ENCODE measurements at places on chromosomes 4 and X.

DNA sequence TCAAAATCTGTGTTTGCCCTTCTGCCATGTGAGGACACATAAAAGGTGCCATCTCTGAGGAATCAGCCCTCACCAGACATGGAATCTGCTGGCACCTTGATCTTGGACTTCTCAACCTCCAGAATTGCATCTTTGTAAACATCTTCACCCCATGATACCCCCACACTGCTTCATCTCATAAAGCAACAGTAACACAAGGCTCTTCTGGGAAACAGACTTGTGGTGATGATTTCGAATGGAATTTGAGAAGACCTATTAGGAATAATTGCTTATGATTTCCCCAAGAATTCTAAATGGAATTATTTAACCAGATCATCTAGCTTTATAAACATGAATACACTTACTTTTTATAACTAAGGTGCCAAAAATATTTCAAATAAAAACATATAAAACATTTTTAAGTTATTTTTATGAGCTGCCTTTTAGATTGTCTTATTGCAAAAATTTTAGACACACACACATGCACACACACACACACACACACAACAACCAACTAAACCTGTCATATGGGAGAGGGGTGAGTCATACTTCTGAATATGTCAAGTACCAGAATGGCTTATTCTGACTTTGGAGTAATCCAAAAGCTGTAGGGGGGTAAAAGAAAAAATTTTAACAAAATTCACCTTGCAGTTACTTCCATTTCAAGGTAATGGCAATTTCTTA, 82.0 kb downstream of the USP46 start:
- DNase-seq: no peak

DNA sequence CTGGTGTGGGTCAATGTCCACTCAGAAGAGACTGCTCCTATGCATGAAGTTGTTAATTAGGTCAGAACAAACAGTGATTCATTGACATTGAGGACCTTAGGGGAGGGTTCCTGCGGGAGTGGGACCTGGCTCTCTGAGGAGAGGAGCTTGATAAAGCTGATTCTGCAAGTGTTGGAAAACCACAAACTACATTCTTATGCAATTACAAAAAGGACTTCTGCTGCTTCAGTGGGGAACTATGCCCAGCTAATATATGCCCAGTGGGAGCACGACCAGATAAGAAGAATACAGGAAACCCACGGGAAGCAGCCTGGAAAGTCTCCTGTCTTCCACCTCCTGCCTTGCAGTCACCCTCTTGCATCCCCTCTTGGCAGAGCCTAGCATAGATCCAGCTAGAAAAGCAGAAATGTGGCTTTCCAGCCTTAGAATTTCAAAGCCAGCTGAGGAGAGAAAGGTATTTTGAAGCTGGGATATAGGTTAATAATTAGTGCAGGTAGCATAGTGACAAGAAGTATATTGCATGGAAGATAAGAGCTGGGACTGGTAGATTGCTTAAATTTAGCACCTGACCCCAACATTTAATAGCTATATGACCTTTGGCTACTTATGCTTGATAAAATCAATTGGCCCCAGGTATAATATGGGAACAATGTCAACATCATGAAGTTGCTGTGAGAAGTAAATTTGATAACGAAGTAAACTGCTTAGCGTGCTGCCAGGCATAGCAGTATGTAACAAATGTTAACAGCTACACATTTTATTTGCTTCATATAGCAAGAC, 34.9 kb upstream of the UGT8 start:
- no peak for DNase-seq

GRCh38 chr4:176791591-176792325, 964 bp downstream of the VEGFC start:
- no peak for DNase-seq

DNA sequence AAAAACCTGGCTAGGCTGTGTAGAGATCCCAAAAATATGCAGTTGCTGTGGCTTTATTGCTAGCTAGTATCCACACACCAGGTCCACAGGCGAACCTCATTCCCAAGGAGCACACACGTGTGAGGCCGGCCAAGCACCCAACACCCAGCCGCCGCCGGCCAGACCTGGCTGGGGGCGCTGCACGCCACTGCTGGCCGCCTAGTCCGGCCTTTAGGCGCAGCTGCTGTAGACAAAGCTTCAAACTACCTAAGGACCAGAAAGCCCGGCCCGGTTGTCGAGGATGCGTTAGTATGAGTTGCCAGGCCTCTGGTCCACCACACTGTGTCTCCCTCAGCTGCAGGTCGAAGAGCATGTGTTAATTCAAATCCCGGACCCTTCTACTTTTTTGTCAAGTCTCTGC, 3.1 kb downstream of the POU3F4 start:
- no peak for DNase-seq

DNA sequence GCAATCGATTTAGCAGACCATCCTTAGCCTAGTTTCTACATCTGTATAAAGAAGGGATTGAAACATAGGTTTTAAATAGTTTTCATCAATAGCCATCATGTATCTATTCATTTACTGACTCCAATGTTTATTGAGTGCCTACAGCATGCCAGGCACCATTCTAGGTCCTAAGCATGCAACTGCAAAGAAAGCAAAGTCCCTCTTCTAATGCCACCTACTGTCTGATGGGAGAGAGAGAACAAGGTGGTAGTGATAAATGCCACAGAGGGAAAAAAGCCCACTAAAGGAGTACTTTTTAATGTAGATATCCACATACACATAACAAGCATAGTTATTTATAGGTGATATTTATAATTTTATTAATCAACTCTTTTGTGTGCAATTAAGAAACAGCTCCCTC, 67.6 kb upstream of the PPARGC1A start:
- DNase-seq: no peak

GRCh38 chr4:26433556-26433955, 56.7 kb downstream of the CCKAR start:
- no peak for DNase-seq

DNA sequence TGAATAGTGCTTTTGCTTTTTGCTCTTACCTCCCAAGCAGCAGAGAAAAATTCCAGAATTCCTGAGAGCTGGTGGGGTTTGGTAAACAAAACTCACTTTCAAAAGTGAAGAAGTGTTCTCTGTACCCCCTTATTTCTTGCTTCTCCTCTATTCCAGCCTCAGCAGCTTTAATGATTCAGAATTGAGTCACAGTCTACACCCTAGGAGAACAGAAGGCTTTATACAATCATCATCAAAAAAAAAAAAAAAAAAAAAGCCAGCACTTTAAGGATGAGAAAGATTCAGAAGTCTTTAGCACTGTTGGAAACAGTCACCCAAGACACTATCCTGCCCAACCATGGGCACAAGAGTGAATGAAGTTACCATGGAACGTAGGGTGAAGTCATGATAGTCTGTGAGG, 1583.1 kb upstream of the PCDH10 start:
- no peak for DNase-seq

DNA sequence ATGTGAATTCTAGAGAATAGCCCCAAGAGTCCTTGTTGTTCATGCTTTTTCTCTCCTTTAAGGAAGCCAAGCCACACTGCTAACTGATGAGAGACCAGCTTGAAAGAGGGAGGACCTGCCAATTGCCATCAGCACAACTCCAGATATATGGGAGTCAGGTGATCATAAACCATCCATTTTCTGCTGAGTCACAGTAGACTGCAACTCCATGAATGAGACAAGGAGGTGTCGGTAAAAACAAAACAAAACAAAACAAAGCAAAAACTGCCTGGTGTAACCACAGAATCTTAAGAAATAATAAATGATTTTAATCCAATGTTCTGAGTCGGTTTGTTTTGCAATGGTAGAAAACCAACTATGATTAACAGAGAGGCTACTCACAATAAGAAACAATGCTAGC, 837.3 kb downstream of the PCDH7 start:
- DNase-seq: no peak

DNA sequence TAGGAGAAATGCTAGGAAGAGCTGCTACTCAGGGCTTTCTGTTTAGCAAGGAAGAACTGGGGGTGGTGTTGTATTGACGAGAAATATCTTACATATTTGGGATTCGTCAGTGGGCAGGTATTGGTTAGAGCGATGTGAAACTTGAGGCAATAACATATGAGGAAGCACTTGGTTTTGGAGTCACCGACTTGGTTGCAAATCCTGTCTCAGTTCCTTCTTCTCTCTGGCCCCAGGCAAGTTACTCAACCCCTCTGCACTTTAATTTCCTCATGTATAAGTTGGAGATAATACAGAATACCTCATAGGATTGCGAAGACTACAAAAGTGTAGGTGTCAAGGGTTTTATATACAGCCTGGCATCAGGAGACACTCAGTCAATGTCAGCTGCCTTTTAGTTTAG, 34.1 kb downstream of the GPAT3 start:
- DNase-seq: no peak

GRCh38 chr4:112926819-112927218, 122.6 kb upstream of the ANK2 start:
- DNase-seq: no peak

DNA sequence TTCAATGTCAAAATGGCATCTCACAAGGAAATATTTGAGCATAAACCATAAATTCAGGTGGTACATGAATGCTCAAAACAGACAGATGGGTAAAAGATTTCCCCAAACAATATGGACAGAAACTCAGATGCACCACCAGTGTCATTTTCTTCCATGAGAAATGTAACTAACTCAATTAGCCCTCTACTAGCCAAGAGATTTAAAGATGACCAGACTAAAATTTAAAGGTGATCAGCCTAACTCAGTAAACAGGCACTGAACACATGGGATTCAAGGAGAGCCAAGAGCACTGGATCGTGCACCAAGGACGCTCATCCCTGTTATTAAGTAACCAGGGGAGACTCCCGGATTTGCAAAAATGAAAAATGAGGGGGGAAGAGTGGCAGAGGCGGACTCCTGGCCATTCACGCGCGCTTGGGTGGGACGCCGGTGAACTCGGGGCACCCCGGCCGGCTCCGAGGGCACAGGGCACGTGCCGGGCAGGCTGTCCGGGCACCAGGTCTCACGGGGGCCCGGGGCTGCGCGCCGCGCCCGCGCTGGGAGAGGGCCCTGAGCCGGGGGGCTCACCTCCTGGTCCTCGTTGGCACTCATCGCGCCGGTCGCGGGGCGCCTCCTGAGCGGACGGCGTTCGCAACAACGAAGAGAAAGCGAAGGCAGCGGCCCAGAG, 490 bp downstream of the RWDD4 start:
- peak; percentile 35 for DNase-seq

- peak; percentile 49 for DNase-seq
These were observed 9.6 kb downstream of the CC2D2A start for GRCh38 chr4:15479089-15479912.

DNA sequence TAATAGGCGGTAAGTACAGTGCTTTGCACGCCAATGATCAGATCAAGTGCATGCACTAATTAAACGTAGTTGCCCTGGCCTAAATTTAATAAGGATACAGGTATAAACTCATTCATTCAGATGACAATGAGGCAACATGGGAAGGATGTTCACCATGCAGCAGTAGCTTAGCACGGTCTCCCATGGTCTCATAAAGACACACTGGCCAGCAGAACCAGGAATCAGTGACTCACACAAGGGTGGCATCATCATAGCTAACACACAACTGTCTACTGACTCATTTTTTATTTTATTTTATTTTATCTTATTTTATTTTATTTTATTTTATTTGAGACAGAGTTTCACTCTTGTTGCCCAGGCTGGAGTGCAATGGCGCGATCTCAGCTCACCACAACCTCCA, 42.7 kb downstream of the TMEM156 start:
- no peak for DNase-seq

DNA sequence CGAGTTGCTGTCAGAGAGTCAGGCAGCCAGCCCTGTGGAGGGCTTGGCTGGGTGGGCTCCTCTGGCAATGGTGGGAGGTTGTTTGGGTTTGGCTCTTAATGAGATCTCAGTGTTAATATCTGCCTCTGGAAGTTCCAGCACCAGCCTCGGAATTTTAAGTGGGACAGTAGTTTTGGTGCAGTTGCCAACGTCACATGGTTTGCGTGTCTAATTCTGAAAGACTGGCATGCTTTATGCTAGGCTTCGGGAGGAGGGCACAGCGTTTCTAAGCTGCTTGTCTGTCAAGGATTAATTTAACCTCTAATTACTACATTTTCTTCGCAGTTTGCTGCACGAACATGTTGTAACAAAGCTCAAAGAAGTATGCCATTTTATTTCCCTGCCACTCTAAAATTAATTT, 9.2 kb downstream of the MAMLD1 start:
- DNase-seq: no peak

- DNase-seq: no peak
These were observed 401.2 kb downstream of the TLL1 start for GRCh38 chr4:166274136-166274761.

DNA sequence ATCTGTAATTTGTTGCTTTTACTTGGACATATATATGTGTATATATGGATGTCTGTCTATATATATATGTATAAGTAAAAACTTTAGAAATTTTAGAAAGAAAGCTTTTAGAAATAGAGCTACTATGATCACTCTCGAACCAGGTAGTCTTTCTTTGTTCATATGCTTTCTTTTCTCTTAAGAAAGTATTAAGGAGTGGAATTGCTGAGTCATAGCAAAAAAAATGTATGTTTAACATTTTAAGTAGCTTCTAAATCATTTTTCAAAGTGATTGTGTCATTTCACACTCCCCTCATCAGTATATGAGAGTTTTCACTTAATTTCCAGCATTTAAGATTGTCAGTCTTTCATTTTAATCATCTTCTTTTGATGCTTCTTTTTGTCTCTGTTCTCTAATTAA, 447.9 kb upstream of the TECRL start:
- no peak for DNase-seq

DNA sequence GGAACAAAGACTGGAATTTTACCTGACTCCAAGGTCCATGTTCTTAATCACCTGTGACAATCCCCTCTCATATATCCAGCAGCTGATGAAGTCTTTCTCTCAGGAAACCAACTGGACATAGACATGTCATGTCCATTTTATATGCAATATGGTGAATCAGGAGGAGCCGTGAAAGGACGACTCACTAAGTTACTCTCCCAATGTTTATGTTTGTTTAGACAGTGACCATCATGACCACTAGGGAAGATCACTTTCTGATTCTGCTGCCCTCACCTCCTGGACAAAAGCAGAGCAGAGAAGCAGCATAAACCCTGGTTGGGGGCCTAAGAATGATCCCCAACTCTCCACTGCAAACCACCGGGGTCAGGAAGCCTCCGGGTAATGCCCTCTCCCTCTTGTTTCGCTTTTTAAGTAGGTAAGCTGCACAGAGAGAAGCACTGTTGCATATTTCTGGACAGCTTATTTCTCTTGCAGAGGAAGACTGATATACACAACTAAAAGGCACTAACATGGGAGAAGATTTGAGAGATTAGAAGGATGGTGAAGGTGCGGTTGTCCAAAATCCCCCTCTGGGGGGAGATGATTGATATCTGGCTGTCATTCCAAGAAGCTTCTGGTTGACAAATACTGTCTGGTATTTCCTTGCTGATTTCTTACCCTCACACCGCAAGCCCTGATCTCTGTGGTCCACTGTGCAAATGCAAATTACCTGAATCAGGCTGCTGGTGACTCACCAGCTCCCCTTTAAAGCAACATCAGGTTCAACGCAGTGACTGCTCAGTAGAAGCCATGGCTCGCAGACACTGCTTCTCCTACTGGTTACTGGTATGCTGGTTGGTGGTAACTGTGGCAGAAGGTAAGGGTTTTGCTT, at the start of gene ODAPH:
Gene ODAPH (plus strand): TSS at position 773 of the 871 bp plus-strand sequence. CDS start 17 bp downstream, at position 790.
- DNase-seq: no peak

- DNase-seq: no peak
These were observed 152.3 kb upstream of the PRDX4 start for GRCh38 chrX:23515028-23515427.

GRCh38 chr4:168723020-168723419, 226.2 kb downstream of the PALLD start:
- no peak for DNase-seq

- no peak for DNase-seq
These were observed 74.2 kb downstream of the CLDN34 start for GRCh38 chrX:10041383-10041782.

Measured in hematopoietic multipotent progenitor cell treated with erythropoietin and hydrocortisone succinate and interleukin-3 and kit ligand, for 8 days (in vitro differentiated cells).